Hair follicle dermal papilla cell (primary cell): ENCODE measurements at places on chromosomes 2 and 18. TPM values are rescaled to one million over a fixed set of nuclear protein-coding genes. Genes with fewer than 3 reads are reported as not detected.

Gene CXCR1
- not detected in 2 replicates for total RNA-seq

Gene DLX1
- 0.49 and 2.9 TPM in 2 replicates for total RNA-seq

Gene RMDN2
- total RNA-seq, result 7.2 and 9.4 TPM in 2 replicates

Gene GKN1
- not detected in 2 replicates for total RNA-seq

Gene SLC9A4
- total RNA-seq, result under 0.01 TPM in 1 of 2 replicates, not detected in the other

Gene LIPG
- total RNA-seq, result 0.24 and 0.65 TPM in 2 replicates

Gene RAB3GAP1
- total RNA-seq, result 85.2 and 86.5 TPM in 2 replicates

Gene OST4
- 145 and 193 TPM in 2 replicates for total RNA-seq

Gene PTMA
- 371 and 477 TPM in 2 replicates for total RNA-seq

Gene GAREM1
- 3.0 and 3.7 TPM in 2 replicates for total RNA-seq

Gene DPP10
- total RNA-seq, result not detected in 2 replicates

Gene AFF3
- 4.0 and 11.2 TPM in 2 replicates for total RNA-seq

Gene TCF23
- not detected in 2 replicates for total RNA-seq

Gene REG3G
- not detected in 2 replicates for total RNA-seq

Gene DNAJC5G
- not detected in 2 replicates for total RNA-seq

Gene GAL3ST2
- not detected in 2 replicates for total RNA-seq

Gene SPATA3
- total RNA-seq, result not detected in 2 replicates

Gene RGPD8
- 18.2 and 20.8 TPM in 2 replicates for total RNA-seq

Gene SKA1
- 0.81 and 1.7 TPM in 2 replicates for total RNA-seq

Gene INHA
- total RNA-seq, result 0.32 TPM in 1 of 2 replicates, not detected in the other

Gene CLEC4F
- not detected in 2 replicates for total RNA-seq

Gene NOTO
- total RNA-seq, result not detected in 2 replicates

Gene KLHL14
- 0.16 TPM in 1 of 2 replicates, not detected in the other for total RNA-seq

Gene MYO5B
- total RNA-seq, result under 0.01 and 0.12 TPM in 2 replicates

Gene MYCN
- not detected in 2 replicates for total RNA-seq

Gene COL4A3
- total RNA-seq, result 0.12 TPM in 1 of 2 replicates, not detected in the other

Gene CRYGC
- not detected in 2 replicates for total RNA-seq

Gene FSIP2
- total RNA-seq, result 0.49 and 0.65 TPM in 2 replicates

Gene CERKL
- total RNA-seq, result under 0.01 TPM in 1 of 2 replicates, not detected in the other

Gene IL1RL2
- 0.97 and 1.1 TPM in 2 replicates for total RNA-seq

Gene AKAIN1
- total RNA-seq, result not detected in 2 replicates

Gene SERPINB12
- 0.32 TPM in 1 of 2 replicates, not detected in the other for total RNA-seq

Gene IDH1
- 151 and 162 TPM in 2 replicates for total RNA-seq

Gene HOXD1
- 1.9 and 2.9 TPM in 2 replicates for total RNA-seq

Gene KRTCAP3
- total RNA-seq, result 0.32 TPM in 1 of 2 replicates, not detected in the other

Gene EPB41L3
- 17.6 and 32.0 TPM in 2 replicates for total RNA-seq

Gene SIX2
- 0.61 and 0.65 TPM in 2 replicates for total RNA-seq

Gene VWC2L
- under 0.01 TPM in 1 of 2 replicates, not detected in the other for total RNA-seq

Gene TEX44
- not detected in 2 replicates for total RNA-seq

Gene KATNAL2
- 6.3 and 6.8 TPM in 2 replicates for total RNA-seq
